ENCODE measurements at places on chromosomes 6 and 20. TPM values are rescaled to one million over a fixed set of nuclear protein-coding genes. Genes with fewer than 3 reads are reported as not detected.

HELZ2 gene
- total RNA-seq = 17.5 TPM

ID1 gene
- total RNA-seq = 120 TPM

RAB44 gene
- total RNA-seq = not detected

DNA sequence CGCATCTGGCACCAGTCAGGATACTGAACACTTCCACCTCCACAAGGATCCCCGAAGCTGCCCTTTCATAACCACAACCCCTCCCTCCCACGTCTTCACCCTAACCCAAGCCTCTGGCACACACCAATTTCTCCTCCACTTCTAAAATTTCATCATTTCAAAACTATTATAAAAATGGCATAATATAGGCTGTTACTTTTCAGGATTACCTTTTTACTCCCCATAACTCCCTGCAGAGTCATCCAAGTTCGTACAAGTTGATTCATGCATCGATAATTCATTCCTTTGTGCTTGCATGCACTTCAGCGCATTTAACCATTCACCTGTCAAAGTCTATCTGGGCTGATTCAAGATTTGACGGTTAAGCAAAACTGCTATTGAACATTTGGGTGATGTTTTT is 30.6 kb upstream of the LY86 start:
- DNase-seq = no peak

GRCh38 chr6:152301021-152301764 is 336.0 kb downstream of the SYNE1 start:
- DNase-seq = no peak

DNA sequence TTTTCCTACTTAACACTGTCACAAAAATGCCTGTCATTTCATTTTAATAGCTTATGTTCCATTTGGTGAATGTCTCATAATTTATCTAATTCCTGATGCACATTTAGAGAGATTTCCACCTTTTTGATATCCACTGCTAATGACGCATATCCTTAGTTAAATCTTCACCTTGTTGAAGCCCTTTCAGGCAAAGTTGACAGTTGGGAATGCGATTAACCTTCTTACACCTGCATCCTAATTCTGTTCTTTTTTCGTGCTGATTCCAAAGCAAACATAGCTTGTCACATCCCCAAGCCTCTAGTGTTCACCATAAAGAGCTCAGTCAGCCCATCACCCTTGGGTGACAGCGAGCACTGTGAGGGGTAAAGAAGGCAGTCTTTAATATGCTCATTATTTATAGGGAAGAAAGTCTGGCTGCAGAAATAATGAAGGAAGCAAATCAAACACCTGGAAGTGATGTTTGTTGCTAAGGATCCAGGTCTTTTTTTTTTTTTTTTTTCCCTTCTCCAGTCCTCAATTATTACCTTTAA is 205.6 kb downstream of the DTNBP1 start:
- no peak for DNase-seq

DNA sequence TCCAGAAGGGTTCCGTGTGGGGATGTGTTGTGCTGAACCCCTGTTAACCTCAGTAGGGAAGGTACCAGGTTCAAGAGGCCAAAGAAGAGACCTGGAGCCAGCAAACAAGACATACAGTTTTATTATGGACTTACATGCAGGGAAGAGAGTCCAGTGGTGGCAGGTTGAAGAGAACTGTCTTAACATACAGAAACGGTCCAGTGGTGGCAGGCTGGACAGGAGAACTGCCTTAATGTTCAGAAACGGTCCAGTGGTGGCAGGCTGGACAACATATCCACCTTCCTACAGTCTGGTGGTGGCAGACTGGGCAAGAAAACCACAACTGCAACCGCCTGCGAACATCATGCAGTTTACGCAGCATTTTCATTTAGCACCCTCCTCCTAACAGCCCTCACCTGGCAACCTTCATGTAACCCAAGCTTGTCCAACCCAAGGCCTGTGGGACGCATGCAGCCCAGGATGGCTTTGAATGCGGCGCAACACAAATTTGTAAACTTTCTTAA is 75.9 kb downstream of the PHACTR3 start:
- DNase-seq = no peak

DNA sequence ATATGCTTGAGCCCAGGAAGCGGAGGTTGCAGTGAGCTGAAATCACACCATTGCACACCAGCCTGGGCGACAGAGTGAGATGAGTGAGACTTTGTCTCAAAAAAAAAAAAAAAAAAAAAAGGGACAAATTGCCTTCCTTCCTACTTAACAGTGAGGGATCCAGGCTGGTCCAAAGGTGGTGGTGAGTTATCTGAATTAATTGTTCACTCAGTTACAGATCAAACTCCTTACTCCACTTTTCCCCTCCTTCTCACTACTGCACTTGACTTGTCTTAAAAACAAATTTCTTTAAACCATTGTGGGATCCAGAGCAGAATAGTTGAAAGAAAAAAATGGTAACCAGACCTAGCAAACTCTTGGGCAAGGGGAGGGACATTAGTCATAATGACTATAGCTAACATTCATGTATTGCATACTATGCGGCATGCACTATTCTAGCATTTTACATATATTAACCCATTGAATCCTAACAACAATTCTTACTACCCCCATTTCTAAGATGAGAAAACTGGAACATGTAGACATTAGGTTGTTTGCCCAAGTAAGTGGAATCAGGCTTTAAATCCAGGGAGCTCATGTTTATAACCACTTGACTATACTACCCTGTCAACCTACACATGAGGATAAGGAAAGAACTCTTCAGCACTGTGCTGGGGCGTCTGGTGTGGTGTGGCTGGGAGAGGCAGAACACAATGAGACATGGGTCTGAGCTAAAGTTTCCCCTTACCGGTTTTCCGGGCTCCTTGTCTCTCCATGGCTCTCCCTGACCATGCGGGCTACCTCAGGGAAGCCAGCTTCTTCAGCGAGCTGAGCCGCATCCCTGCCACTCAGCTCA is 1.5 kb downstream of the GPANK1 start:
- no peak for DNase-seq

GRCh38 chr6:36113703-36114102 is 16.6 kb upstream of the MAPK13 start:
- DNase-seq = no peak

Measured in H1 (cell line).